ENCODE measurements at places on chromosomes 13 and 19. TPM values are rescaled to one million over a fixed set of nuclear protein-coding genes. Genes with fewer than 3 reads are reported as not detected.

SLC1A6 gene
- 14.0 TPM for total RNA-seq

- no peak for DNase-seq
Observed at GRCh38 chr13:44516771-44517170, 59.4 kb downstream of the TSC22D1 start.

DNA sequence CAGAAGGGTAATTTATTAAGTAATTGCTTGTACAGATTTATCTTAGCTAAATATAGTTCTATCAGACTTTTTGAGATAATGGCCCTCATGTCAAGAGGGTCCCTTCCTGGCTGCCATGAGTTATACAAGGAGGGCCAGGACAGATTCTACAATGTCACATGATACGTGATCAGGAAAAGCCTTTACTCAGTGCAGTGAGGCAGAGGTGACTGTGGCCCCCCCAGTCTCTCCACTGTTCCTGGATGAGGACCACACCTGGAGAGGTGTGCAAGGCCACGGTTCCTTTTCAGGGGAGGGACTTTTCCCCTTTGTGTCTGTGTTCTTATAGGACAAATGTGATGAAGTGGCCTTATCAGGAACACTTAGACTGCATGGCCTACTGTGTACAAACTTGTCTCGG lies 54.3 kb upstream of the LRCH1 start:
- no peak for DNase-seq

LIM2 gene
- not detected for total RNA-seq

- DNase-seq = no peak
Observed at GRCh38 chr19:31337008-31337914, 12.0 kb downstream of the TSHZ3 start.

GRCh38 chr13:59684105-59684504 lies 479.6 kb downstream of the DIAPH3 start:
- no peak for DNase-seq

DNA sequence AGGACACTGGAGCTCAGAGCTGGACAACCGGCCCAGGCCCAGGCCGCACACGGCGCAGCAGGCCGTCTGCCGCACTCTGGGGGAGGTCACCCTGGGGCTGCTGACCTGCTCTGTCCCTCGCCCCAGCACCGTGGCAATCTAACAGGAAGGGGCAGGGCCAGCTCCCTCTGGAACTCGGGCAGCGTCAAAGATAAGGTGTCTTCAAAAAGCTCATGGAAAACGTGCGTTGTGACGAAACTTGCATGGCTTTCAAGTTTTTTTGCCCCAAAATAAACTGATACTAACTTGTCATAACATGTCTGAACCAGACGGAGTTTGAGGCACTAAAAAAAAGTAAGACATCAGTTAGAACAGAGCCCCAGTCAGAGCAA lies 12.2 kb upstream of the ATP8B3 start:
- DNase-seq = no peak
